ENCODE measurements at places on chromosomes 12 and 14.

GRCh38 chr12:132145334-132145733 is 1.1 kb downstream of the NOC4L start:
- DNase-seq = no peak

- no peak for DNase-seq
These were observed 3.0 kb upstream of the METTL17 start for GRCh38 chr14:20986811-20987210.

DNA sequence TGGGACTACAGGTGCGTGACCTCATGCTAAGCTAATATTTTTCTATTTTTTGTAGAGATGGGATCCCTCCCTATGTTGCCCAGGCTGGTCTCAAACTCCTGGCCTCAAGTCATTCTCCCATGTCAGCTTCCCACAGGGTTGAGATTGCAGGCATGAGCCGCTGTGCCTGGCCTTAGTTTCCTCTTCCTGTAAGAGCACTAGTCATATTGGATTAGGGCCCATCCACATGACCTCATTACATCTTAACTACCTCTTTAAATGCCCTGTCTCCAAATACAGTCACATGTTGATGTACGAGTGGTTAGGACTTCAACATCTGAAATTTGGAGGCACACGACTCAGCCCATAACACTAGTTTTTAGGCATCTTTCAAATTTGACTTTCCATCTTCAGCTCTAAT is 72.2 kb upstream of the RASSF3 start:
- no peak for DNase-seq

DNA sequence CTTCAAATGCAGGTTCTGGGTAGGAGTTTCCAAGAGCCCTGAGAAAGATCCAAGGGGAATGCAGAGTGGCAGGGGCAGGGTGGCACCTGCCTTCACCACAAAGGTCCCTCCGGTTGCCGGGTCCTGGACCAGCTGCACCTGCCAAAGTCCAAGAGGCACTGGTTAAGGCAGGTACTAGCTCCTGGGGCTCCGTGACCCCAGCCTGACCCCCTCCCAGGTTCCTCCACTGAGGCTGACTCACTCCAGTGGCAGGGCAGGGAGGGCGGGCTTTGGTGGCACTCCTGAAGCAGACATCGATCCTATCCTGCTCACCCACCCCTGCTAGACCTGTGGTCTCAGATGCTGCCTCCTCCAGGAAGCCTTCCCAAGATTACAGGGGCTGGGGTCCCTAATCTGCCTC is 11.4 kb downstream of the RPS6KL1 start:
- DNase-seq = no peak

GRCh38 chr14:49692811-49693734 is at the start of gene KLHDC1:
Gene KLHDC1 (plus strand): TSS chr14:49693120. CDS start chr14:49693195, 75 bp downstream.
- DNase-seq = peak; percentile 84

DNA sequence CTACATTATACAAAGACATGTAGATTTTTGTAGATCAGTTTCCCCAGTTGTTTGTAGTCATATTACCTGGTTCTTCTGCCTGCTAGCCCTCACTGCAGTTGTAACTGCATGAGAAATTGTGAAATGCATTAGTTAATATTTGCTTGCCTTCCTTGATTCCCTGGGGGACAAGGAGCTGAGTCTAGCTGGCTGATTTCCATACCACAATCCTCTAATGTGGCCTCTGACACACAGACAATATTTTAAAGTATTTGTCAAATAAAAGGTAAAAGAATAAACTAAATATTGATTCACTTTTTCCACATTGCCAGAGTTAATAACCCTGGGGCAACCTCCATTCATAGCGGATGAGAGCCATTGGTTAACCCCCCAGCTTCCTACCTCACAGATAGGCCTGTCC is 128.8 kb upstream of the TMEM132C start:
- DNase-seq = no peak

GRCh38 chr12:64085996-64086395 is 136.1 kb downstream of the KICS2 start:
- no peak for DNase-seq

- DNase-seq = no peak
These were observed 127.0 kb downstream of the SCAF11 start for GRCh38 chr12:45863332-45863731.

DNA sequence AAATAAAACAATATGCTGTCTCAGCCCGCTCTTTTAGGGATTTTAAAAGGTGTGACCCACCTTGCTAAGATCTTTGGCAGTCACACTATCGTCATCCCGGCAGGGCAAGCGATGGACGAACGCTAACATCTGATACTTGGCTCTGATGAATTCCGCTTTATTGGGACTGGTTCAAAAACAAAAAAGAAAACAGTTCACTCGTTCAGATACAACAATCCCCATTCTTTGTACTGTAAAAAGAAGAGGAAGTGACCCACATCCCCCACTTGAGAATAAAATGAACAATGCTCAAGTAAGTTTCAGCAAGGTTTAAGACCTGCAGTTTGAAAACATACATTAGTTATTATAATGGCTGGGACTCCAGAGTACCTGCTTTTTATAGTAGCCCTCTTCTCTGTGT is 7.3 kb downstream of the GIT2 start:
- DNase-seq = no peak

DNA sequence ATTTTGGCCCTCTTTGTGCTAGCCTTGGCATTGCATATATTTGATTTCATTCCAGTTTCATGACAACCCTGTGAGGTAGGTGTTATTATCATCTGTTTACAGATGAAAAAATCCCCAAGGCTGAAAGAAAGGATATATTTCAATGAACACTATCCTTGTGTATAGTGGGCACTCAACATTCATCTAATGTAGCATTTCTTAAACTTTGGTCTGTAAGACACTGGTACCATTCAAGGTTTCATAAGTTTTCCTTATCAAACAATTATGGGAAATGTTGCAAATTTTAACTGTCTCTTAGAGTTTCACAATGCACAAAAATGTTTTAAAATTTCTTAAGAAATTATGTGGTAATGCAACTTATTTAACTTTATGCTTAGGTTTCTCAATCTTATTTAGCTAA is 44.3 kb downstream of the ATP23 start:
- no peak for DNase-seq
